H4 (cell line): ENCODE measurements at places on chromosomes 1 and 21. TPM values are rescaled to one million over a fixed set of nuclear protein-coding genes. Genes with fewer than 3 reads are reported as not detected.

Gene B4GALT2
- 87.5 and 92.8 TPM in 2 replicates for total RNA-seq

Gene PADI1
- total RNA-seq: 0.02 and 1.0 TPM in 2 replicates

Gene LDLRAD1
- not detected in 2 replicates for total RNA-seq

Gene DDI2
- 4.5 and 5.2 TPM in 2 replicates for total RNA-seq
